ENCODE measurements at places on chromosomes 11 and 22.
A peak's percentile ranks its signal among the peaks of the same experiment; 100 is the strongest.

- H3K27me3 ChIP-seq, result peaks cover 7% of the 10 kb centered on the region
- H3K4me3 ChIP-seq, result no peak overlapping the region
- no peak for DNase-seq
- no peaks in the 10 kb centered on the region for H3K36me3 ChIP-seq
These were observed 54.2 kb upstream of the CSNK2A3 start for GRCh38 chr11:11407065-11407762.

DNA sequence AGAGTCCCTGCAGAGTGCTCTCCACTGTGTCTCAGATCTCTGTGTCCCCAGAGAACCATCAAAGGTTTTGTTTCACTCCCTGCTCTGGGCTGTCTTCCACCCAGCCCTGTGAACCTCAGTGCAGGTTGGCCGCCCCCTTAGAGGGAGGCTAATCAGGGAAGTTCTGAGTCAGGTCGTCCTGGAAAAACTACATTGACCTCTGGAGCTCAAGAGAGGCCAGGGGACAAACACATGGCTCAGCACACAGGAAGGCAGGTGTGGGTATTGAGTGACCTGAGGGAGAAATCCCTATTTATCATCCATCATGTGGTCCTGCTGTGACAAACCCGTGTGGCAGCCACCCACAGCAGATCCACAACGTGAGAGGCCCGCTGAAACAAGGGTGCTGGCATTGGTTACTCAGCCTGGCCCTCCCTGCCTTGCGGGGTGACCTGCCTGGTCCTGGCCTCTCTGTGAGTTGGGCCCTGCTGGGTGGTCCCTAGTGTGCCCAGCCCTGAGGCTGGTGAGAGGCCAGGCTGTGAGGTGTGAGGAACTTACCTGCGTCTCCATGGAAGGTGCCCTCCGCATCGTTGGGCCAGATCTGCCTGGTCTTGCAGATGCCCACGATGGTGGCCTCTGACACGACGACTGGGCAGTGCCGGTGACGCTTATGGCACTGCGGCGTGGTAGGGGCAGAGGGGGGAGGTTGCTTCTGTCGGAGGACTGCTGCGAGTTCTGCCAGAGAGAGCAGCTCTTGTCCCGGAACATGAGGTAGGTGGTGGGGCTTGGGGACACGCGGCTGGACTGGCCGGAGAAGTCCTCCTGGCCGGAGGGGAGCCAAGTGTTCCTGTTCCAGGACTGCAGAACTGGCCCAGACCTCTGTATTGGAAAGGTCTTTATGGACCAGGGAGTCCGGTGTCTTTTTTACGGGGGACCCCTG is 669 bp upstream of the BCR start:
- peaks cover 59% of the 10 kb centered on the region for H3K4me1 ChIP-seq
- DNase-seq, result no peak
- no peaks in the 10 kb centered on the region for H3K27me3 ChIP-seq
- peak overlapping the region; percentile 85 for H3K4me3 ChIP-seq
- peaks cover 24% of the 10 kb centered on the region for H3K36me3 ChIP-seq

DNA sequence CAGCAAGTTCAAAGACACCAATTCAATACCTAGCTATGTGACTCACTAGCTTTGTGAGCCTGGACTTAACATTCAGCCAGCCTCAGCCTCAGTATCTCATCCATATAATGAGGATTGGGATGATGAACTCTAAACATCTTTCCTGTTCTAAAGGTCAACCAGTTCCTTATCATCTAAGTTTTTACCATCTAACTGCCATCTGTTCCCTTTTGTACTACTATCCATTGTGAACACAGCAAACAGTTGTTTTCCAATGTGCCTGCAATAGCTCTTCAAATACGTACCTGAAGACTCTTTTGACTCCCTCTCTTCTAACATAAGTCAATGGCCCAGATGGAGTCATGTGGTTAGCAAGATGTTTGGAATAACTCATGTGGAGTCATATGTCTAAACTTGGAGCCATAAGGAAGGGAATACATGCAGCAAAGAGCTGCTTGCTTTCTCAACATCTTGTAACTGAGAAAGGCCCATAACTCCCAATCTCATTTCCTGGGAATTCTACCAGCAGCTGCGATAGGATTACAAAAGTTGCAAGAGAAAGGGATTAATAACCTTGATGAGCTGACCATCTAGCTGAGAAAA is 19.4 kb downstream of the SYTL2 start:
- H3K36me3 ChIP-seq, result peaks cover 33% of the 10 kb centered on the region
- H3K4me1 ChIP-seq, result peaks cover 50% of the 10 kb centered on the region
- no peaks in the 10 kb centered on the region for H3K27me3 ChIP-seq

DNA sequence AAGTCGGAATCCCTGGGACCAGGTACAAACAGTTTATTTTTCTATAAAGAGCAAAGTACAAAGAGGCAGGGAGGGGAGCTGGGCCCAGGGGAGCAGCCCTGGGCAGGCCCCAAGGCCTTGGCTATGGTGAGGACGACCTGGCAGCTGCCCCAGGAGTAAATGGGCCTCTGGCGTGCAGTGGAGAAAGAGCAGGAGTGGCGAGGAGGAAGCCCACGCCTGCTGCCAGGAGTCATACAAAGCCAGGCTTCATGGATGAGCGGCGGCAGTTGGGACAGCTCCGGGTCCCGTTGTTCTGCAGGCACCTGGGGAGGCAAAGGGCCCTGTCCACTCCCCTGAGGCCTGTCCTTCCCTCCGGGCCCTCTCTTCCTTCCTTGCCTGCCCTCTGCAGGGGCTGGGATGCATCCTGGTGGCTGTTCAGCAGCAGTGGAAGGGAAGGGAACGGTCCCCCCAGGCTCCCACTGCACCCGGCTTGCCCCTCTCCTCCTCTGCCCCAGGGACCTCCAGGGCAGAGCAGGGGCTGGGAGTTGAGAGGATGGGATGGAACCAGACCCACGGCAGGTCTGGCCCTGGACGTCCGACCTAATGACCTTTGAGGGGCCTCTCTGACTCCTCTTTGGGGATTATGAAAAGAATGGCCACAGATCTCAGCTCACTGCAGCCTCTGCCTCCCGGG is 11.1 kb downstream of the RAPSN start:
- no peak for DNase-seq
- H3K27ac ChIP-seq, result no peak overlapping the region
- no peaks in the 10 kb centered on the region for H3K36me3 ChIP-seq

GRCh38 chr11:72840780-72841179 is 26.6 kb downstream of the ATG16L2 start:
- no peak overlapping the region for H3K4me3 ChIP-seq
- H3K27ac ChIP-seq, result no peak overlapping the region
- H3K4me1 ChIP-seq, result peaks cover 14% of the 10 kb centered on the region
- H3K36me3 ChIP-seq, result peaks cover 45% of the 10 kb centered on the region
- no peak for DNase-seq

- no peaks in the 10 kb centered on the region for H3K4me1 ChIP-seq
- no peaks in the 10 kb centered on the region for H3K36me3 ChIP-seq
- DNase-seq, result no peak
- H3K27me3 ChIP-seq, result peaks cover 4% of the 10 kb centered on the region
These were observed 551.1 kb downstream of the BRD1 start for GRCh38 chr22:49276567-49276966.

- no peak overlapping the region for H3K27ac ChIP-seq
- peaks cover 11% of the 10 kb centered on the region for H3K27me3 ChIP-seq
- no peak overlapping the region for H3K4me3 ChIP-seq
- H3K4me1 ChIP-seq, result no peaks in the 10 kb centered on the region
- DNase-seq, result no peak
- no peaks in the 10 kb centered on the region for H3K36me3 ChIP-seq
These were observed 9.0 kb upstream of the RCN1 start for GRCh38 chr11:32081901-32082300.

DNA sequence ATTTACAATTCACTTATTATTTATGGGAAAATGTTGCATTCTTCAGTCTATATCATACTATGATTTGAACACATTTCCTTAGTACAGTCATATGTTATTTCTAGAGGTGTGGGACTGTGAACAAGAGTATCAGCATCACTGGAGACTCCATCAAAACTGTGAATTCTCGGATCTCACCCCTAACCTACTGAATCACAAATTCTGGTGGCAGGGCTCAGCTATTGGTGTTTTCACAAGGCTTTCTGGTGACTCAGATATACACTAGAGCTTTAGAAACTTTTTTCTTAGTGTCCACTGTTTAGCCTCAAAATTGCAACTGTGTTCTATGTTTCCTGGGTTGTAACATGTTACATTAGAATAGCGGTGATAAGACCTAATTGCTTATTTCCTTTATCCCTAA is 352.9 kb upstream of the DDI1 start:
- no peak overlapping the region for H3K27ac ChIP-seq
- H3K4me3 ChIP-seq, result no peak overlapping the region
- H3K4me1 ChIP-seq, result peaks cover 8% of the 10 kb centered on the region

- no peak overlapping the region for H3K27ac ChIP-seq
- DNase-seq, result no peak
- H3K36me3 ChIP-seq, result no peaks in the 10 kb centered on the region
- no peaks in the 10 kb centered on the region for H3K4me1 ChIP-seq
These were observed 49.1 kb downstream of the C11orf91 start for GRCh38 chr11:33651555-33651954.

DNA sequence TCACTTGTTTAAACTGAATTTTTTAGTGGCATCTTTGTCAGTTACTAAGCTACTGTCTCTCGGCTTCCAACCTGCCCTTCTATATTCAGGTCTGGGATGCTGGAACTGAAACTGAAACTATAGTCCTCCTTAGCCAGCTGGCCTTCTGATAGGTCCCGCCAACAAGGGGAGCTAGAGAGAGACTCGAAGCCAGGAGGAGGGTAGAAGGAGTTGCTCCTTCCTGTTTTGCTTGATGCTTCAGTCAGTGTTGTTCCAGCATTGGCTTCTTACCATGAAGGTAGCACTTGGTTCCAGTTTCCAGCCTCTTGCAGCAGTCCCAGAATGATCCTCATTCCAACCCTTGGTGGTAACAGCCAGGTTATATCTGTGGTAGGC is 32.9 kb upstream of the HORMAD2 start:
- DNase-seq, result peak; percentile 48
- peak overlapping the region; percentile 11 for H3K4me3 ChIP-seq
- H3K36me3 ChIP-seq, result no peaks in the 10 kb centered on the region
- peaks cover 18% of the 10 kb centered on the region for H3K4me1 ChIP-seq
- H3K27me3 ChIP-seq, result no peaks in the 10 kb centered on the region
- H3K27ac ChIP-seq, result no peak overlapping the region

DNA sequence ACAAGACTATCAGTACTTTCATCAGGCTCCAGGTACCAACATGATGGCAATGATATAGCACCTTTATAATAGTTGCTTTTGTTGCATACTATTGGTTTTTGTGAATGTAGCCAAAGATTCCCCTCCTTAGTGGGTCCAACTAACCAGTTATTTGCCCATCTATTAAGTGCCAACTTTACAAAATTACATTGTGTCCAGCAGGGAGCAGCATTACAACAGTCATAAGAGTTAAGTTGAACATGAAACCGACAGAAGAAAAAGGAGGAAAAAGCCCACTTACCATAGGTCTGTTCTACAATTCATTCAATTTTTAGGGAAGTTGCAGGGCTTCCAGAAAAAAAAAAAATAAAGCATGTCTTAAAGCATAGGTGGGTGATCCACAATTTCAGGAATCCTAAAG is 21.6 kb downstream of the IMMP1L start:
- peaks cover 6% of the 10 kb centered on the region for H3K4me1 ChIP-seq
- H3K27ac ChIP-seq, result no peak overlapping the region
- no peak overlapping the region for H3K4me3 ChIP-seq

- no peaks in the 10 kb centered on the region for H3K36me3 ChIP-seq
- no peak overlapping the region for H3K27ac ChIP-seq
- no peaks in the 10 kb centered on the region for H3K4me1 ChIP-seq
- no peak for DNase-seq
- peaks cover 1% of the 10 kb centered on the region for H3K27me3 ChIP-seq
- H3K4me3 ChIP-seq, result no peak overlapping the region
These were observed 398.6 kb upstream of the DDI1 start for GRCh38 chr11:103637831-103638230.

DNA sequence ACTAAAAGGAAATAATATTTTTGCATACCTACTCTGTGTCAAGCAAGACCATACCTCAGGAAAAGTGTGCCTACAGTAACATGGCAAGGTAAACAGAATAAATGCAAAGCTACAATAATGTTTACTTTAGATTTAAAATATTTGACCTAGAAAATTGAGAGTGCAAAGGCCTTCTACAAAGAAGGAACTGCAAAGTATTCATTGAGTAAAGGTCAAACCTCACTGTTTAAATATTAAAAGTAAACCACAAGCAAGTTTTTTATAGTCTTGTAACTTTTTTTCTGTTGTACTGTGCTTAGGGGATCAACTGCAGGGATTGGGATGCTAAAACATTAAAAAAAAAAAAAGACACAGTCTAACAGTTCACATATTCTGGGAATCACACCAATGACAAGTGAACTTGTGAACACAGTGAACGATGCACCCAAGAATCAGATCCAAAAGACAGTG is 48.8 kb downstream of the CWF19L2 start:
- no peak for DNase-seq
- H3K27me3 ChIP-seq, result no peaks in the 10 kb centered on the region
- H3K4me1 ChIP-seq, result peaks cover 13% of the 10 kb centered on the region
- no peak overlapping the region for H3K27ac ChIP-seq
- no peak overlapping the region for H3K4me3 ChIP-seq
- H3K36me3 ChIP-seq, result peaks cover 12% of the 10 kb centered on the region

DNA sequence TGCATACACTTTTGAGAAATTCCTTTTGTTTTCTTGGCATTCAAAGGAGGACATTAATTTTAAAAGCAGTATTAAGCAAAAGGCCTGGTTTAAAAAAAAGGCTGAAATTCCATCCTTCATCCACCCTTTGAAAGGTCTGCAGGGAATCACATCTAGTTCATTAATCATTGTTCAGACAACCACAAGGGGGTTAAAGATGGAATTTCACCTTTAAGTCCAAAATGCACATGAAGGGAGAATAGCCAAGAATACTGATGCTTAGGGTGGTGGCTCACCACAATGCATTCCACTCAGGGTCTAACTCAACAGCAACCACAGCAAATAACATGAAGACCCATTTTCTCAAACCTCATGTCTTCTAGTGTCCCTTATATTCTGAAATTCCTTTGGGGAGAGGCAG is 256.9 kb downstream of the CADM1 start:
- H3K27me3 ChIP-seq, result peaks cover 14% of the 10 kb centered on the region
- no peak overlapping the region for H3K4me3 ChIP-seq
- H3K4me1 ChIP-seq, result no peaks in the 10 kb centered on the region

DNA sequence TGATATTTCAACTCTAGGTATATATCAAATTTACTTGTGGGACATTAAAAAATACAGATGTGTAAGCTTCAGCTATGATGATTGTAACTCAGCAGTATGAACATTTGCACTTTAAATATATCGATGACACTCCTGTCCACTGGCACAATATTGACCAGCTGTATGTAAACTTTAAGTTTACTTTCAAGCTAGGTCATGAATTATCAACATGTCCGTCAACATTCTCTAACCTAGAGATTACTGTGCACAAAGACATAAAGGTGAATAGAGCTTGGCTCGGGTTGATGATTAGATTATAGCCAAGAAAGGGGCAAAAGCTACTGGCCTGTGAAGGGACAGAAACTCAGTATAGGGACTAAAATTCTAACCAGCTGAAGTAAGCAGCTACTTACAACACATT is 286.6 kb downstream of the SWAP70 start:
- H3K36me3 ChIP-seq, result no peaks in the 10 kb centered on the region
- no peaks in the 10 kb centered on the region for H3K4me1 ChIP-seq
- DNase-seq, result no peak
- no peak overlapping the region for H3K4me3 ChIP-seq
- H3K27ac ChIP-seq, result no peak overlapping the region

GRCh38 chr11:34521265-34521664 is 7.7 kb upstream of the ELF5 start:
- H3K27ac ChIP-seq, result no peak overlapping the region
- no peak for DNase-seq
- no peak overlapping the region for H3K4me3 ChIP-seq

Data from activated T-helper 1 cell treated with anti-CD3 and anti-CD28 coated beads, Interleukin-12 subunit alpha, Interleukin-12 subunit beta, Interleukin-2, Interleukin-4 antibody, amounts not matched to agents 30 ng/mL and 10 ng/mL and 1 ng/mL, durations not matched to agents 14 hours and 24 hours and 36 hours (primary cell).